ENCODE measurements at places on chromosomes 7 and 10.

GRCh38 chr7:155674556-155674955, 30.1 kb downstream of the RBM33 start:
- no peak for DNase-seq

DNA sequence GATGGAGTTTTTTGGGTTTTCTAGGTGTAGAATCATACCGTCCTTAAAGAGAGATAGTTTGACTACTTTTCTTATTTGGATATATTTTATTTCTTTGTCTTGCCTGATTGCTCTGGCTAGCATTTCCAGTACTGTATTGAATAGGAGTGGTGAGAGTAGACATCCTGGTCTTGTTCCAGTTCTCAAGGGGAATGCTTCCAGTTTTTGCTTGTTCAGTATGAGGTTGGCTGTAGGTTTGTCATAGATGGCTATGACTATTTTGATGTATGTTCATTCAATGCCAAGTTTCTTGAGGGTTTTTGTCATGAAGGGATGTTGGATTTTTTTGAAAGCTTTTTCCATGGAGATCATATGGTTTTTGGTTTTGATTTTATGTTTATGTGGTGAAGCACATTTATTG, 676.9 kb downstream of the SUGCT start:
- no peak for DNase-seq

DNA sequence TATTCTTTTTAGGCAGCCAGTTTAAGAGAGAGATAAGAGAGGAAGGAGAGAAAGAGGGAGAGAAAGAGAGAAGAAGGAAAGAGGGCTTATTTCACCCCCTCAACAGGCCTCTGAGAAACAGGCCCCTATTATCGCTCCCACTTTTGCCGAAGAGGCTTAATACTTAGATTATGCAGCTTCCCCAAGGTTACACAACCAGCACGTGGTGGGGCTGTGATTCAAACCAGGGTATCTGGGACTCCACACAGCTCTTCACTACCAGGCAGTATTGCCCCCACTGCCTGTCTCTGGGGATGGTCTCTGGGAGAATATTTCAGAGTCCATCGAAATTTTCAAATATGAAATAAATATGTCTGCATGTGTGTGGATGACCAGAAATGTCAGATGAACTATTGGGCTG, 3.0 kb downstream of the GIMAP1 start:
- DNase-seq: no peak

DNA sequence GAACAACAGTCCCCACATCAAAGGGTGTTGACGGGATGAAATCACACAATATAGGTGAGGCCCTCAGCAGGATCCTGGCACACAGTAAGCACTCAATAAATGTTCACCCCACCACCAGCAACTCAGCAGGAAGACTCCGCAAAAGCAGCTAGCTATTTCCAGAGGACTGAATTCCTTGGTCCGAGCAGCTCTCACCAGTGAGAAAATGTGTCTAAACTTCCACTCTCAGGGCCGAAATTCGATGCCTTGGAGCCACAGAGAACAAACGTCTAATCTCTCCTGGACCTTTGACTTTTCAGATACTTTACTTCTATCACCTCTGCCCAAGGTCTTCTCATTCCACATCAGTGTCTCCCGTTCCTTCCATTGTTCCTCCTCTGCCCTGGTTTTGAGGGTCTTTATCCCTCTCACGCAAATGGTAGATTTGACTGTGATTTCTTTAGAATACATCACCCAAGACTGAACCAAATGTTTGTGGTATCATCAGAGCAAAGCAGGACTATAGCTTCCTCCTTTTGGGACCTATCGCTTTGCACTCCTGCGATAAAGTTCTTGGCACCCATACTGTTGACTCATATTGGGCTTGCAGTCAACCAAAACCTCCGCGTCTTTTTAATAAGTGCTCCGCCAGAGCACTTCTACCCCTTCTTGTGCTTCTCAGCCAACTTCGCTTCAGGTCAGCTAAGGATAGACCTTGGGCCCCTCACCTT, 903 bp upstream of the NT5C2 start:
- DNase-seq: no peak

GRCh38 chr7:16606704-16607103, 38.9 kb downstream of the ANKMY2 start:
- no peak for DNase-seq

DNA sequence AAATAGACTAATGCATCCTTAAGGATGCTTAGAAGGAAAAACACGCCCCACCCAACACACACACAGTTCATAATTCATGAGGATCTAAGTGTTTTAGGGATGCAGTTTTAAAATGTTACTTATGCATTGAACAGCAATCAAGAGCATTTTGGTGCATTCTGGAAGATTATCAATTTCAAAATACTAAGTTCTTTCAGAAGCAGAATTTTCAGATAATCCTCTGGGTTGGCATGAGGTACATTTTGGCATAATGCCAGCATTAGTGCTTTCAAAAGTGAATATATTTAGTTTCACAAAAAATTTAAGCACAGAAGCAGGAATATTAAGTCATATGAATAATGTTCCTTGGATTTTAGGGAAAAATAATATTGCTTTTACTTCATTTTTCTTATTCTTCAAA, 937.1 kb downstream of the REEP3 start:
- DNase-seq: no peak
